ENCODE measurements at places on chromosomes 3 and 15.
A peak's percentile ranks its signal among the peaks of the same experiment; 100 is the strongest.

DNA sequence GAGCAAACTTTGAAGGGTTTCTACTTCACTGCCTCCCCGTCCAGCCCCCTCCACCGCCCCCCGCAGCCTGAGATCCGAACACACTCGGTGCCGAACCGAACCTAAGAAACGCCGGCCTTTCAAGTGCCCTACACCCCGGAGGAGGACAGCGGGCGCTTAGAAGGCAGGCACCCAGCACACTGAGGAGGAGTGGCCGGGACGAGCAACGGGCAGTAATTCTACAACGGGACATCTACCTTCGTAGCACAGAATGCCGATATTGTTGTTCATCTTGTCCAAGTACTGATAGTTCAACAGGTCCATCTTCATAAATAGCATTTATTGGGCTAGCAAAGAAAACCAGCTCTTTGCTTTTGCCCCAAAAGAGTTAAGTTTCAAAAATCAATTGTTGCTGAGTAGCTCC lies 513 bp downstream of the VGLL4 start:
- no peak for DNase-seq

- DNase-seq, result no peak
These were observed at the start of gene ACP3 for GRCh38 chr3:132317229-132317948. TSS of gene ACP3 (plus strand) at chr3:132317407. CDS start at chr3:132317457, 50 bp downstream.

DNA sequence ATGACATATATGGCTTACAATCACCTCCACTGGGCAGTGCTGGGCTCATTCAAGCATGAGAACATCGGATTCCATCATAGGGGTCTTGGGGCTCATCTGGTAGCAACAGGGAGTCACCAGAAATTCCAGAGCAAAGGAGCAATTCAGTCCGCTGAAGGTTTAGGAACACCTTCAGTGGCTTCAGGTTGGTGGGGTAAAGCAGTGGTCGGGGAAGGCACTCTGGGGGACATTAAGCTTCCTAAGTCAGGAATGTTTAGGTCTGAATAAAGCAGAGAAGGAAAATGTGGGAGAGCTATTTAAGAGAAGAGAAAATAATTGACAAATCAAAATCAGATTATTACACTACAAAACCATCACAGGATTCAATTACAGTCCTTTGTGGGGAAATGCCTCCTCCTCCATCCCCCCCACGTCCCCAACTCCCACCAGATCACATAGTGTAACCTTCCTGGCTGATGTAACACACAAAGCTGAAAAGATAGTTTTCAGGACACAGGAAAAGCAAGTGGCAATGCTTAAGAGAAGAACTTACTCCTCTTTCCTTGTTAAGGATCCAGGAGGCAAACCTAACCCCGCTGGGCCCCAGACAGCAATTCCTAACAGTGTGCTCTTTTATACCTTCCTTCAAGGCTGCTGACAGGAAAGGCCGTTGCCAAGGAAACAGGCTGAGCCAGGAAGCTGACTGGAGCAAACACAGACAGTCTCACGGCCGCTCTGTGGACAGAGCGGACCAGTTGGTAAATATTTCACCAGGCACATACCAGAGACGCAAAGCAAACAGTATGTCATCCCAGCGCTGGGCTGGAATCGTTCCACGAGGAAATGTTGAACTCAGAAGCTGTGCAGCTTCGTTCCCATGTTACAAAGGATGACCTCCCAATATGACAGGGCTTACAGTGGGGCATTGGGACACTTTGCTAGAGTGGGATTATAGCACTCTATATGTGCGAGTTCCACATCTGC lies 57.5 kb upstream of the LMCD1 start:
- no peak for DNase-seq

- peak; percentile 15 for DNase-seq
These were observed 3.9 kb upstream of the FSIP1 start for GRCh38 chr15:39786447-39787056.

- peak; percentile 51 for DNase-seq
These were observed 55.0 kb upstream of the NMNAT3 start for GRCh38 chr3:139732729-139733128.

- DNase-seq, result no peak
These were observed 162.0 kb downstream of the IMPG2 start for GRCh38 chr3:101158374-101158773.

GRCh38 chr15:96347181-96348111 lies 16.9 kb downstream of the NR2F2 start:
- no peak for DNase-seq

GRCh38 chr15:82931221-82931620 lies 21.3 kb downstream of the HOMER2 start:
- no peak for DNase-seq

GRCh38 chr3:154132777-154133375 lies 11.7 kb downstream of the ARHGEF26 start:
- no peak for DNase-seq
